ENCODE measurements at places on chromosomes 16 and 17. TPM values are rescaled to one million over a fixed set of nuclear protein-coding genes. Genes with fewer than 3 reads are reported as not detected.

DNA sequence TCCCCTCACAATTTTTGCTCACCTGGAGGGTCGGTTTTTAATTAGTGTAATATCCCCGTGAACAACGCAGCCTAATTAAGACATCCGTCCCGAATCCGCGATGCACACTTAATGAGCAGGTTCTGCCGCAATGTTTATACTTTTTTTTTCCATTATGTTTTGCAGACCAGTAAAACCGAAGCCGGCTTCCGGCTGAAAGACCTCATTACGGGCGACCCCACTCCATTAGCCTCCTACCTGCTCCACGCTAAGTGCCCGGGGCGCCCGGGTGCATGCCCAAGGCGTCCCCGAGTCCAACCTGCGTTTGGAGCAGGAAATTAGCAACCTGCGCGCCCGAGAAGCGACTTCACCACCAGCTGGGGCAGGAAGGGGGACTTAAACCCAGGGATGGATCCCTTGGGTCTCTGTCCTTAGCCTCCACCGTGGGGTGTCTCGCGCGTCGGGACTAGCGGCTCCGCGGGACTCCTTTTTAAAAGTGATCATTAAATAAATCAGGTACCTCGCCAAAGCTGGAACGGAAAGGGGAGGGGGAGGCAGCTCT is 1.7 kb downstream of the RBFOX3 start:
- peak overlapping the region; percentile 42 for H3K4me3 ChIP-seq
- H3K4me1 ChIP-seq, result no peaks in the 10 kb centered on the region
- DNase-seq, result no peak
- peaks cover 17% of the 10 kb centered on the region for H3K27me3 ChIP-seq

Gene CCL1
- not detected for total RNA-seq

- H3K36me3 ChIP-seq, result no peaks in the 10 kb centered on the region
- H3K27me3 ChIP-seq, result no peaks in the 10 kb centered on the region
- no peak overlapping the region for H3K4me3 ChIP-seq
- H3K27ac ChIP-seq, result no peak overlapping the region
Measured at GRCh38 chr17:16477255-16477654, 14.7 kb downstream of the LRRC75A start.

GRCh38 chr17:71208111-71208704 is 912.6 kb upstream of the SOX9 start:
- no peak overlapping the region for H3K4me3 ChIP-seq
- no peaks in the 10 kb centered on the region for H3K4me1 ChIP-seq
- H3K27me3 ChIP-seq, result no peaks in the 10 kb centered on the region
- H3K27ac ChIP-seq, result no peak overlapping the region
- peaks cover 14% of the 10 kb centered on the region for H3K36me3 ChIP-seq

- H3K27ac ChIP-seq, result no peak overlapping the region
- no peaks in the 10 kb centered on the region for H3K27me3 ChIP-seq
- no peak overlapping the region for H3K4me3 ChIP-seq
- H3K4me1 ChIP-seq, result no peaks in the 10 kb centered on the region
Measured at GRCh38 chr16:85146922-85147651, 34.8 kb upstream of the CIBAR2 start.

- H3K27me3 ChIP-seq, result peaks cover 3% of the 10 kb centered on the region
- no peak for DNase-seq
- no peaks in the 10 kb centered on the region for H3K36me3 ChIP-seq
- no peaks in the 10 kb centered on the region for H3K4me1 ChIP-seq
Measured at GRCh38 chr16:82368041-82368440, 198.0 kb upstream of the MPHOSPH6 start.

GRCh38 chr17:564526-565065 is 150.0 kb downstream of the VPS53 start:
- DNase-seq, result no peak
- H3K4me1 ChIP-seq, result no peaks in the 10 kb centered on the region
- peaks cover 73% of the 10 kb centered on the region for H3K36me3 ChIP-seq
- no peak overlapping the region for H3K4me3 ChIP-seq
- H3K27me3 ChIP-seq, result no peaks in the 10 kb centered on the region

GRCh38 chr17:27544350-27545131 is 86.4 kb upstream of the LGALS9 start:
- DNase-seq, result no peak
- H3K4me1 ChIP-seq, result peaks cover 50% of the 10 kb centered on the region
- H3K4me3 ChIP-seq, result peak overlapping the region; percentile 18
- H3K36me3 ChIP-seq, result no peaks in the 10 kb centered on the region
- H3K27me3 ChIP-seq, result no peaks in the 10 kb centered on the region

DNA sequence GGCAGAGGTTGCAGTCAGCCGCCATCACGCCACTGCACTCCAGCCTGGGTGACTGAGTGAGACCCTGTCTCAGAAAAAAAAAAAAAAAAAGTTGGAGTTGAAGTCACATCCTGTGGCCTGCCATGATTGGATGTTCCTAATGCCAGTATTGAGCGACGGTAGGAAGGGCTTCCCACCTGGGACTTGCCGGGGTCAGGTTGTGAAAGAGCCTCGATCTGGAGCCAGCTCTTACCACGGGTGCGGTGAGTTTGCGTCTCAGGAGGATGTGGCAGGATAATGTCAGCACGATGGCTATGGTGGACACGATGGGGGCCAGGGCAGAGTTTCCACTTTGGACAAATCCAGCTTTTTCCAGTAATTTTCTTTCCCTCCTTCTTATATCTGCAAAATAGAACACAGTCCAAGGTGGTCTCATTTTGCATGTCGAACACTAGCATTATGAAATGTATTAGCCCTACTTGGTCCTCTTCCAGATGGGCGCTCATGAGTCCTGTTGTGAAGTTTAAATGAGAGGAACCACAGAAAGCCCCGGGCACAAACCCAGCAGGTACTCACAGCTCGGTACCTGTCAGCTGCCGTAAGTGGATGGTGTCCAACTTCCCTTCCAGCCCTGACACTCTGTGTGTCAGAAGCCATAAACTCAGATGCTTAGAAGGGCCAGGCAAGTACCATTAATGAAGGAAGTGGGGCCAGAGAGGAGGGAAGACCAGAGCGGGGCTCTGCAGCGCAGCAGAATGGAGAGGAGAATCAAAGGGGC is 22.2 kb downstream of the ABCC12 start:
- H3K27me3 ChIP-seq, result peaks cover 2% of the 10 kb centered on the region
- H3K27ac ChIP-seq, result no peak overlapping the region
- H3K4me3 ChIP-seq, result no peak overlapping the region
- no peaks in the 10 kb centered on the region for H3K36me3 ChIP-seq
- no peaks in the 10 kb centered on the region for H3K4me1 ChIP-seq
- no peak for DNase-seq

DNA sequence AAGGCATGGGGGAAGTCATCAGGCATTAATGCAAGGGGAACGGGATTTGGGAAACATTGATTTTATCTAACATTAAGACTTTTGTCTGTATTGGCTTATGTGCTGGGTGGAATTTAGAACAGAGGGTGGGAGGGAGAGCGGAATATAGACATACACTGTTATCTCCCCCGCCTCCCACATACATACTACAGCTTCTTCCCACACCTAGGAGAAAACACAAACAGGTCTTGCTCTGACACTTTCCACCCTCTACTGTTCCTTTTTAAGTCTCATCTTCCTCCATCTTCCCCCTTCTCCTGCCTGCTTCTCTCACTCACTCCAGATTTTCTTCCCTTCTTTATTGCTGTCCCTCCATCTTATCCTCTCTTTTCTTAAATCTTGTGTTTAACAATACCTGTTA is 425 bp downstream of the OR4D1 start:
- peaks cover 37% of the 10 kb centered on the region for H3K36me3 ChIP-seq
- peaks cover 24% of the 10 kb centered on the region for H3K4me1 ChIP-seq
- H3K4me3 ChIP-seq, result no peak overlapping the region
- H3K27me3 ChIP-seq, result no peaks in the 10 kb centered on the region
- DNase-seq, result no peak
- H3K27ac ChIP-seq, result no peak overlapping the region

GRCh38 chr16:58152246-58152868 is 23.2 kb upstream of the CFAP20 start:
- H3K27me3 ChIP-seq, result no peaks in the 10 kb centered on the region
- no peak overlapping the region for H3K4me3 ChIP-seq
- DNase-seq, result no peak
- H3K4me1 ChIP-seq, result peaks cover 3% of the 10 kb centered on the region
- H3K36me3 ChIP-seq, result peaks cover 2% of the 10 kb centered on the region

- H3K27me3 ChIP-seq, result no peaks in the 10 kb centered on the region
- peaks cover 1% of the 10 kb centered on the region for H3K36me3 ChIP-seq
- H3K4me1 ChIP-seq, result peaks cover 71% of the 10 kb centered on the region
- no peak overlapping the region for H3K4me3 ChIP-seq
Measured at GRCh38 chr16:47463771-47464624, 2.9 kb downstream of the PHKB start.

GRCh38 chr17:731644-732066 is 741 bp upstream of the TLCD3A start:
- peaks cover 12% of the 10 kb centered on the region for H3K4me1 ChIP-seq
- H3K36me3 ChIP-seq, result no peaks in the 10 kb centered on the region
- peak overlapping the region; percentile 66 for H3K4me3 ChIP-seq
- peaks cover 5% of the 10 kb centered on the region for H3K27me3 ChIP-seq

DNA sequence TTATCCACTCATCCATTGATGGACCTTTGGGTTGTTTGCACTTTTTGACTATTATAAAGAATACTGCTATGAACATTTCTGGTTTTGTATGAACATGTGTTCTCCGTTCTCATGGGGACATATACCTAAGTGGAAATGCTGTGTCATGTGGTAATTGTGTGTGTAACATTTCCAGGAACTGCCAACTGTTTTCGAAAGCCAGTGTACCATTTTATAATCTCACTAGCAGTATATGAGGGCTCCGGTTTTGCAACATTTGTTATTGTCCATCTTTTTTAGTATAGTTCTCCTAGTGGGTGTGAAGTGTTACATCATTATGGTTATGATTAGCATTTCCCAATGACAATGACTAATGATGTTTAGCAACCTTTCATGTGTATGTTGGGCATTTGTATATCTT is 5.1 kb upstream of the TRIM25 start:
- no peak overlapping the region for H3K27ac ChIP-seq
- H3K4me1 ChIP-seq, result peaks cover 20% of the 10 kb centered on the region
- no peak for DNase-seq
- H3K27me3 ChIP-seq, result no peaks in the 10 kb centered on the region
- H3K4me3 ChIP-seq, result no peak overlapping the region

DNA sequence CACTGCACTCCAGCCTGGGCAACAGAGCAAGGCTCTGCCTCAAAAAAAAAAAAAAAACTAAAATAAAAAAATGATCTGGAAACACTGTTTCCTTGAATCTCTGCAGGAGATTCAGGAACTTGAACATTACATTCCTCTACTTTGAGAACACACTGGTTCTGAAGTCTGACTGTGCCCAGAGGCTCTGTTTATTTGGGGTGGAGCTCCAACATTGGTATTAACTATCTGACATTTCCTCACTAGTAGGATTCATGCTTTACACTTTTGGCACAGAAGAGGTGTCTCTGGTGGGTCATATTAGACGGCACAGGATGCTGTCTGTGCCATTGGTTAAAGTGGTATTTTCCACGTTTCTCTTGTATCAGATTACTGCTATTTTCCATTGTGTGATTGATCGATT is 10.4 kb downstream of the SULT1A2 start:
- no peak overlapping the region for H3K27ac ChIP-seq
- H3K27me3 ChIP-seq, result no peaks in the 10 kb centered on the region
- DNase-seq, result no peak
- H3K4me1 ChIP-seq, result no peaks in the 10 kb centered on the region
- H3K36me3 ChIP-seq, result peaks cover 5% of the 10 kb centered on the region
